Natural killer cell treated with Interleukin-12 subunit alpha and Interleukin-12 subunit beta and Interleukin-15 and Interleukin-18, amount 100 ng/mL, for 72 hours (primary cell): ENCODE measurements at places on chromosomes 7 and 10. TPM values are rescaled to one million over a fixed set of nuclear protein-coding genes. Genes with fewer than 3 reads are reported as not detected.

Gene CTAGE8
- not detected for total RNA-seq

Gene IL2RA
- total RNA-seq, result 1,064 TPM

Gene PNLIPRP2
- not detected for total RNA-seq

Gene ZNF365
- 1.5 TPM for total RNA-seq

Gene NACAD
- total RNA-seq, result 1.9 TPM

Gene RAB19
- total RNA-seq, result 1.9 TPM

Gene MRC1
- not detected for total RNA-seq

Gene TDRD1
- total RNA-seq, result 0.24 TPM

Gene CPXM2
- total RNA-seq, result not detected

Gene ACSM6
- total RNA-seq, result not detected

Gene MSMB
- not detected for total RNA-seq

Gene NIPSNAP2
- 29.0 TPM for total RNA-seq

Gene NCF1
- 48.8 TPM for total RNA-seq

Gene ZNF398
- total RNA-seq, result 17.9 TPM

Gene GPR37
- not detected for total RNA-seq

Gene UCN3
- not detected for total RNA-seq

Gene METTL27
- total RNA-seq, result not detected

Gene CUEDC2
- 58.5 TPM for total RNA-seq

Gene CADPS2
- total RNA-seq, result not detected
